ENCODE measurements at places on chromosomes 7 and 10.

DNA sequence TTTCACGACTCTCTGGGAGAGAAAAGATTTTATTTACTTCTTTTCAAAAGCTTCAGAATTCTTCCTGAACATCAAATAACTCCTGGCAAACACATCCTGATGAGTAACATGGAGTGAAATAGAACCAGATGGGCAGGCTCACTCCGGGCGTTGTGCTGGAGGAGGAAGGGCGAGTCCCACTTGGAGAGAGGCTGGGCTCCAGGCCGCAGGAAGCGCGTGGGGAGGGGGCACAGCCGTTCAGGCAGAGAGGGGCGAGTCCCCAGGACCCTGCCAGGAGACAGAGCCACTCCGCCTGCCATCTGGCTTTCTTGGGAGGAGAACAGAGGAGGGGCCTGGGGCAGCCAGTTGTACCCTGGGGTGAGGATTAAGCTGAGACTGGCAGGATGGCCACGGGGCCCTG lies 265.9 kb upstream of the ZMIZ1 start:
- peak; percentile 67 for DNase-seq

DNA sequence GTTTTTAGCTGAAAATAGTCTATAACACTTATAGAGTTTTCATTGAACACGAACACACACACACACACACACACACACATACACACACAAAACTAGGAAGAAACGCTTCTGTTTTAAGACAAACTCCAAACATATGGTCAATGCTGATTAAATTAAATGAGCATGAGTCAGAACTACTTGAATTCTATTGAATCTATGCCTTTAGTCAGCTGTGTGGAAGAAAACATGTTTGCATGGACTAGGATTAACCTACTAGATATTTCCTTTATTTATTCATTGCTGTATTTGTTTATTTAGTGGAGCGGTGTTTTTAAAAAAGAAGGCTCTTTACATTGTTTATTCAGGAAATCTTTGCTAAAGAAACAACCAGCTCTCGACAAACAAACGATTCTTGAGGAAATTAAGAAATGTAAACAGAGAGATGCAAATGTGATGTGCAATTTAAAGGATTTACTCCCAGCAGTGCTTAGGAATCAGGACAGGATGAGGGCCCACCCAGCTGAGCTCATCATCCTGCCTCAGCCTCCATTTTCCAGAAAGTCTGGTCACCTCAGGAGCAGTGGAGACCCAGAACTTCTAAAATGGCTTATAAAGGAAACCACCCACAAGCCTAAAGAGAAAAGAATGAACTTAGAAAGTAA lies 83.2 kb downstream of the PDE1C start:
- no peak for DNase-seq

- DNase-seq = no peak
Measured at GRCh38 chr10:84590327-84591193, 262.2 kb downstream of the CCSER2 start.

DNA sequence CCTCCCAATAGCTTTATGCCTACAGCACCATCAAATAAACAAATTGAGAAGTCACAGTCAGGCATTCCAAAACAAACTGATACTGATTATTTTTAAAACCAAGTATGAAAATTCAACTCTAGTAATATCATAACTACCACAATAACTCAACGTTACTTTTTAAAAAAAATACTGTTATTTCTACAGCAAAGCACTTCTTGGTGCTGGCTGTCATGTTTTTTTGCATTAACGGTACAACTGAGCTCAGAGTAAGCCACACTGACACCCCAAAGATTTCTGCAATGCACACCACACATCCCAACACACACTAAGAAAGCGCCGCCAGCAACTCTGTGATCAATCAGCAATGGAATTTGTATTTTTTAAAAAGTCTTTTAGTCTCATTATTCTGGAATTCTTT lies 113.6 kb downstream of the RNF32 start:
- no peak for DNase-seq

DNA sequence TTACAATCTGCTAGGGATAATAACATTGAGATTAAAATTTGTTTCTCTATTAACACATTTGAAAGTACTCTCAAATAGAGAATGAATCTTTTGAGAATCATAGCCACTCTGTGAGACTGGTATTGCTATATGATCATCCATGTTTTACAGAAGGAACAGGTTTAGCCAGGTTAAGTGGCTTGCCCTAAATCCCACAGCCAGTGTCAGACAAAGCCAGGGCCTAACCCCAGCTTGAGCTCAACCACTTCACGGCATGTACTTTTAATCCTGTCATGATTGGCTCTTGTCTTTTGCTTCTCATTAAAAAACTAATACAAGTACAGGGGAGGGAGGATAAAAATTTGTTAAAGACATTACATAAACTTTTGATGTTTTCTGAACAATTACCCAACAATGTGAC lies 3.8 kb upstream of the ZNRF2 start:
- no peak for DNase-seq

DNA sequence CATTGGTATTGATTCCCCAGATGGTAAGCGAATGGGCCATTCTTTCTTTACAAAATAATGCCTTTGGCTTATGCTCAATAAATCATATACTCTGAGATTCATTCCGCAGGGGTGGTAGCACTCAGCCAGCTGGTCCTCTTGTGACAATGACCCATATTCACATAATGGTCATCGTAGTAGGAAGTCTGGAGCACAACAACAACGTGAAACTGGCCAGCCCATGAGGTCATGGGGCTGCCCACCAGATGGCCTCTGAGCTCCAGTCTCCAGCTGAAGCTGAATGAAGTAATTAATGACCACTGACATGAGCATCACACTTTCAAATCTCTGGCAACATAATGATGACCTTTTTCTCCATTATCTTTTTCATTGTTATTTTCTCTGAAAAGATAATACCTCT lies 42.3 kb upstream of the SORCS1 start:
- DNase-seq = no peak

DNA sequence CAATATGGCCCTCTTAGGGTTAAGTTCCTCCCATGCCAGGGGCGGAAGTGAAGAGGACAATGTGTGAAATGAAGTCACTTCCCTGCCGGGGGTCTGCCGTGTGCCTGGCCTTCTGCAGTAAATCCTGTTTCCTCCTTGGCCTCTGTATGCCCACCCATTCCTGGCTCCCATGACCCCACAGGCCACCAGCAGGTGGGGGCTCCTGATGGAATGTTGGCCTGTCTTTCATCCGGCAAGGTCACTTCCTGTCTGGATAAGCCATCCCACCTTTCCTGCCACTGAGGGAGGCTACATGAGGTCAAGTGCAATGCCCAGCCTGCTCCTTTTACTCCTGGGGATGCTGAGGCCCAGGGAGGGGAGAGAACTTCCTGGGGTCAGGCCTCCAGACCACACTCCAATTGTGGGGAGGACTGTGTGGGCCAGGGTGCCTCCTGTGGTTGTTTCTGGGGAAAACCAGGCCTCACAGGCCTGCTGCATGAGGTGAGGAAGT lies 22.3 kb downstream of the PALD1 start:
- no peak for DNase-seq

DNA sequence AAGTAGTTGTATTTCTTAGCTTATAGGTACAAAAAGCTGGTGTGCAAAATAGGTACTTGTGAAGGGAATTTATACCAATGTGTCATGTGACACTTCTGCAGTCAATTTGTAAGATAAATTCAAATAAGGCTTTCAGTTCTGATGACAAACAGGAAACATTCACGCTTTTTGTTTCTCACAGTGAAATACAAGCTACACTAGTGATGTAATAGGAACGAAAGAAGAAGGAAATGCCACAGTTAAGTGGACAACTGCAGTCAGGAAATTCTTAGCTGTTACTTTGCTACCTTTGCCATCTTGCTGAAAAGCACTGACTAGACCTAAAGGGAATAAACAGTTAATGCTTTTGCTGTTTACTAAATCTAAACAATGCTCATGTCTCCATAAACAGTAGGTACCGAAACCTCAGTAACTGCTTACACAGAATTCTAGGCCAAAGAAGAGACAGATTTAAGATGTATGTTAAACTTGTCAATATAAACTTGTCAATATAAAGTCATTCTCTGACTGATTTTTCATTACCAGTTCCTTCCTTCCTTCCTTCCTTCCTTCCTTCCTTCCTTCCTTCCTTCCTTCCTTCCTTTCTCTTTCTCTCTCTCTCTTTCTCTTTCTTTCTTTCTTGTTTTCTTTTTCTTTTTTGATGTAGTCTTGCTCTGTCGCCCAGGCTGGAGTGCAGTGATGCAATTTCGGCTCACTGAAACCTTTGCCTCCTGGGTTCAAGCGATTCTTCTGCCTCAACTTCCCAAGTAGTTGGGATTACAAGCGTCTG lies 10.1 kb downstream of the OTUD1 start:
- DNase-seq = no peak

DNA sequence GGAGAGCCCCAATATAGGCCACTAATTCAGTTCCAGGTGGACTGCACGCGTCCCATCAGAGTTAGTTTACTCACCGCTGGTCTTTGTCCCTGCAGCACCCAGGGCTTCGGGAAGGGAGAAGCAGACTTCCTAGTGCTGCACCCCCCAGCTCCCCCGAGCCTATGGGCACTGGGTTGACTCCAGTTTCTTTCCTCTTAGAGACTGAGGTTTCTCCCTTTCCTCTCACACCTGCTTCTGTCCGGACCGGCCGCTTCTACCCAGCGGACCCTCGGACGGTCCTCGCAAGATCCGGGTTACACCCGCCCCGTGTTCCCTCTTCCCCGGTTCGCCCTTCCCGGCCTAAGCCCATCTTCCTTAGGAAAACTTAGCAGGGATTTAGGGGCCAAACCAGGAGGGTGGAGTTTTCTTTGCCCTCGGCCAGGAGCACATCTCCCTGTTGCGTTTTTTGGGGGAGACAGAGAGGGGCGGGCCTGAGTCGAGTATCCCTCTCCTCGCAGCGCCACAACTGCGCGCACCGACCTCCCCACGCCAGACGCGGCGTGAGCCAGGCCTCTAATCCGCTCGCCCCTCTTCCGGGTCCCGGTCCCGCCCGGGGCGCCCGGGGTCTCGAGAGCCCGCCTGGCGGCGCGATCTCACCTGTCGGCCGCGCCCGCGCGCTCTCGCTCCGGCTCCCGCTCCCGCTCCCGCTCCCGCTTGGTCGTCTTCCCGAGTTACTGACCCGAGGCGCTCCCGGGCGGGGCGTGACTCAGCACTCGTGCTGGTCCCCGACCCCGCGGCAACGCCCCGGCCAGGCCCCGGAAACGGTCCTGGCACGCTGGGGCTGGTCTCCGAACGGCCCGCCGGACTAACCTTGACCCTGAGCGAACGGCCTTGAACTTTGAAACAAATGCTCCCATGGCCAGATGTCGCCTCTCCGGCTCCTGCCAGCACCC lies at the start of gene AIFM2:
TSS of gene AIFM2 (minus strand) at position 728 of the 932 bp plus-strand sequence. CDS start 8,741 bp downstream, outside the sequence.
- DNase-seq = peak; percentile 76

- no peak for DNase-seq
Measured at GRCh38 chr10:15901889-15902288, 41.6 kb upstream of the MINDY3 start.

DNA sequence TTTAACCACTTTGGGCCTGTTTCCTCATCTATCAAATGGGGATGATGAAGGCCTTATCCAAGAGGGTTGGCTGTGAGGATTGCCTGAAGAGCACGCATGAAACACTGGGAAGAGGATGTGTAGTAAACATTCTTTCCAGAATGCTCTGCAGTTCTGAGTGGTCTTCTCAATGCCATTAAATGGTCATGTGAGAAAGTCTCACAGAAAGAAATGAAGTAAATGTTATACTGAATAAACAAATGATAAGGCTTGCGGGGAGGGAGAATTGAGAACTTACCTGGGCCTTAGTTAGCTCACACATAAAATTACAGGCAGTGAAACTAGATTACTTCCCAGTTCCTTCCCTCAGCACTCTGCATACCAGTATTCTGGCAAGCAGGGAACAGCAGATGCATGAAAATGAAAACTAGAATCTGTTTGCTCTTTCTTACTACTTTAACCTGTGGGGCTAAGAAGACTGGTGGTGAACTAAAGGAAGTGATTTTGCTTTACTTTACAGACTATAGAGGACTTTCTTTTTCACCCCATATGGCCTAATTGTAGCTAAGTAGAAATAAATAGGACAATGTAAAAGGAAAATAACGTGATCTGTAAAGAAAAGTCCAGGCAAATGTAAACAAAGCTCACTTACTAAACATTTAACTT lies 135.3 kb upstream of the CCDC6 start:
- peak; percentile 14 for DNase-seq

- DNase-seq = no peak
Measured at GRCh38 chr7:134298902-134299683, 17.6 kb downstream of the SLC35B4 start.

- no peak for DNase-seq
Measured at GRCh38 chr7:24038993-24039392, 245.0 kb upstream of the NPY start.

GRCh38 chr7:39691821-39692220 lies 68.4 kb downstream of the RALA start:
- DNase-seq = no peak

DNA sequence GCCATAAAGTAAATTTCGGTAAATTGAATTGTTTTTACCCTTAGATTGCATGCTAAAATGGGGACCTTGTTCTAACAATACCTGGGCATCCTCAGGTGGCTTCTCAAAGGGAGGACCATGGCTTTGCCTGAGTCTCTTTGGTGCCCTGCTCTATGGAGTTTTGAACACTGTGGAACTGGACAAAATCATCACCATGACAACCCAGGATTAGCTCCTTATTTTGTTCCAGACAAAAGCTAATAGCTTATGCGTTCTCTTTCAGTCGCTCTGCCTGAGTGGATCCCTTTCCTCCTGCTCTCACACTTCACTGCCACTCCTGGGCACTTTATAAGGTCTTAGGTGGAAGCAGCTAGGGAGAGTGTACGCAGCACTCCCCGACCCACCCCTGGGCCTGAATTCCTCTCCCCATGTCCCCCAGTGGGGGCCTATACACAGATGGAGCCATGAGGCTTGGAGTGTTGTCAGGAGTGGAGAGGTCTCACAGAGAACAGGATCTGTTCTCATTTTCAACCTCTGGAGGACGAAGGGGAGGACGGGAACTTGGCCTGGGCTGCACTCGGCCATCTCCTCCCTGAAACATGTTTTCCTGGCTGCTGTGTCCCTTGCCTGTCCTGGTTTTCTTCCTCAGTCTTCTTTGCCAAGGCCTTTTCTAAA lies 19.0 kb downstream of the ADCYAP1R1 start:
- DNase-seq = no peak

DNA sequence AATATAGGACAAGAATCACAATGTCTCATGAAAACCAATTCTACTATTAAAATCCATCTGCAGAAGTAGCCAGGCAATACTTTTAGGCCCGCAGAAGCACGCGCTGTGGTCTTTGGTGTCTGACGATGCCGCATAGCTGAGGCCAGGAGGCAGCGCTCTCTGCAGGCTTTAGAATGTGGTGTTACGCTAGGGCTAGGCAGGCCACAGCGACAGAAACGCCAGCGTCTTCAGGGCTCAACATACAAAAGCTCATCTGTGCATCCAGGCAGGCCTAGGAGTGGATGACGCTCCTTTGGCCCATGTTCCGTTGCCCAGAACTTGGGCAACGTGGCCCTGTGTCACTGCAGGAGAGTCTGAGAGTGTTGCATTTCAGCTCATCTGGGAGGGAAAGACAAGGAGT lies 601.1 kb upstream of the FOXK1 start:
- no peak for DNase-seq

DNA sequence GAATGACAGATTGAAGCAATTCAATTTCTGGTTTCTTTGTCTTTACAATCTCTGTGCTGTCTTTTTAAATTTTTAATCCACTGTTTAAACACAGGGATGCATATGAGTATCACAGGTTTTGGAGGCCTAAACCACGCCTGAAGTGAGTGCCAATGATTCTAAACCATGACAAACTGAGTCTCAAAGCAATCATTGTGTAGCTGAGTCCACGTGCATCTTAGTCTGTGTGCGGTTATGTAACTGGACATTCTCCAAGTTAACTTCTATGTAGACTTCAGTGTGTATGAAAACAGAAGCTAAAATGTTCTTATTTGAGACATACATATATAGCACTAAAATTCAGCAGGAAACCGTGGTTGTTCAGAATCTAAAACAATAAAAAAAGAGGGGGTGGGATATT lies 79.3 kb upstream of the ST8SIA6 start:
- peak; percentile 59 for DNase-seq

- DNase-seq = peak; percentile 66
Measured at GRCh38 chr7:47454069-47454973, 127.6 kb downstream of the TNS3 start.
